Activated CD4-positive, alpha-beta T cell treated with anti-CD3 and anti-CD28 coated beads, Interleukin-2, amount 50 U/mL, for 24 hours (primary cell): ENCODE measurements at places on chromosomes 12 and 14.

- DNase-seq, result no peak
Observed at GRCh38 chr12:97595426-97595831, 132.8 kb downstream of the RMST start.

- DNase-seq, result no peak
Observed at GRCh38 chr12:117030187-117030900, 68.9 kb downstream of the TESC start.

DNA sequence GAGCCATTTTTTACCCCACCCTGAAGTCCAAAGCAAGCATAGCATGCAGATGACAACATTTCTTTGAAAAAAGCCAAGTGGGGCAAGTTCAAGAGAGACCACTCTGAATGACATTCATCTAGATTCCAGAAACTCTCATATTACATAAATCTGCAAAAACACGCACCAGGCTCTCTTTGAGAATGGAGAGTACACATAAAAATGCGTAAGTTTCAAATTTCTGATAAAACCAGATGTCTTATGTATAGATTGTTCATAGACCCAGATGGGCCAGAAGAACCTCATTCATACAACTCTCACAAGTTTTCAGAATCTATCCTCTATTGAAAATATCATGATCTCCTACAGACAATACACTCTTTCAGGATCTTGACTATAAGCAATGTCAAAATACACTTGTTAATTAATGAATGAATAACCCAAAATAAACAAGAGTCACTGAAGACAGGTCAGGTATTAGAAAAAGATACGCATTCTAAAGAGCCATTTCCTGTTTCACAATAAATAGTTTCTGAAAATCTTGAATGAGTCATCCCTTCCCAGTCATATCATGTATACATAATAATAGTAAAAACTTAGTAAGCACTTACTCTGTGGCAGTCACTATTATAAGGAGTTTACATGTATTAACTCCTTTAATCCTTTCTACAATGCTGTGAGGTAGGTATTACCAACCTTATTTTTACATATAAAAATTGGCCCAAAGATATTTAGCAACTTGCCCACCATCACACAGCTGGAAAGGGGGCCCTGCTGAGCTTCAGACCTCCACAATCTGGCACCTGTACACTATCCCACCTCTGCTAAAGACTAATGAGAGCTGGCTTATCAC, 72.0 kb downstream of the PPP2R5E start:
- no peak for DNase-seq

DNA sequence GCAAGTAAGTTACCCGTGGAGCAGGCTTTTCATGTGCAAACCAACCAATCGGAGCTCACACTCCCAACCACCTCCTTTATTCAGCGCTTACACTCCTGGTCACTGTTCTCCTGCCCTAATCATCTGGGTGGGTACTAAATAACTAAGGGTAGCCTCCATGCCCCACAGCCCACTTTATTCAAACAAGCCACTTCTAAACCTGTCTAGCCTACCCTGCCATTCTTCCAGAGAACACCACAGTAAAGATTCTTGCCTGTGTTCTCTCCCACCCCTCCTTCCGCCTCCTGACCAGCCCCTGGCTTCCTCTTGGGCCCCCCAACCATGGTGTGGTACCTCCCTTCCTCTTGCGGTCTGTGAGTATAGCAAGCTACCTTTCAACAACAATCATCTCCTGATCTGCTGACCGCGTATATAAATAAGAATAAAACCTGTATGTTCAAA, 581.9 kb downstream of the VRK1 start:
- DNase-seq, result no peak

GRCh38 chr14:34036319-34036766, 85.5 kb upstream of the EGLN3 start:
- no peak for DNase-seq

DNA sequence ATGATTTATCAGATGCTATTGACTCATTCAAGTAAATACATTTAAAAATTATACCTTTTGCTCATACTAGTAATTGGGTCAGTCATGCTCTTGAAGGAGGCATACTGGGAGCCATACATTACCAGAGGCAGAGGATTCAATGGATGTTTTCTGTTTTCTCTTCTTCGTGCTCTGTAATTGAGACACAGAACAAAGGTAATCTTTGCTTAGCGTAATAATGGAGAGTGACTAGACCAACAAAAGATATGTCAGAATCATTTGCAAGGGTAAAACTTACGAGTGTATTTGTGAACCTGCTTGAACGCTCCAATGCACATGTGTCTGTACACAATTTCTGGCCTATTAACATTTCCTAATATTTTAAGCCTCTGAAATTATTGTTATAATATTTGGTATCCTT, 296.4 kb downstream of the FOXG1 start:
- no peak for DNase-seq

DNA sequence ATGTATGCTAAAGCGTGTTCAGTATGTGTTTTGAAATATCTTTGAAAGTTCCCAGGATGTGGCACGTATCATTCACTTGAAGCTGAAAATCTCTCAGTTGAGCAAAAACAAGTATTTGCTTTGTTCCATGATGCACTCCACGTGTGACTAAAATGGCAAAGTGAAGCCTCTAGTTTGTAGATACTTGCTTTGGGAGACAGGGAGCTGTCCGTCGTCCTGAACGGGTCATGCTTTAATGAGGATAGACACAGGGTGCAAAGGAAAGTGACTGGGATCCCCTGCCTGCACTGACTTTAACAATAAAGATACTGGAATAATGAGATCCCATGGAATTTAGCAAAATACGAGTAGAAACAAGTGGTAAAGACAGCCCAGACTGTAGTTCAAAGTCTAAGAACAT, 991.4 kb downstream of the NRXN3 start:
- DNase-seq, result no peak

DNA sequence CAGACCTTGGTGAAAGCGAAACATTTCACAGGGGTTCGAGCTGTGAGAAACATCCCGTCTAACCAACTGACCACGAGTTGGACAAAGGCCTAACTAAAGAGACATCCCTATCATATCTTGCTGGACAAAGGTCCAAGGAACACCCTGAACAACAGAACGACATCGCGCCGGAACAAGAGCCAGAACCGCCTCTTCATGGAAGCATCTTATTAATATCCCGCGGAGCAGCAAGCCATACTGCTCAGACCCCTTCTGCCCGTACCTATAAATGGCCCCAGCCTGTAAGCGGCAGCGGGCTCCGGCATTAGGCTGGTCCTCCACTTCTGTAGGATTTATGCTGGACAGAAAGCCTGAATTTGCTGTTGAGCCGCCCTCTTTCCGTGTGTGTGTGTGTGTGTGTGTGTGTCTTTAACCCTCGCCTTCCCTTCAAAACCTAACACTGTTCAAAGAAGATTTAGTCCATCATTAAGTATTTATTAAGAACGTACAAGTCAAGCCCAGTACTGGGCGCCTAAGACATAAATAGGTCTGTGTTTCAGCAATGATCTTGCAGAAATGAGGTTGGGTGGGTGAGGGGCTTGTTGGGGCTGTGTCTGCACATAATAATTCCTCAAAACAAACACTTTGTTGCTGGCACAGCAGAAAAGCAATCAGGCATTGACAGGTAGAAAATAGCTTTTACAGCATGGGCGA, 1.9 kb downstream of the SLC6A15 start:
- DNase-seq, result no peak

DNA sequence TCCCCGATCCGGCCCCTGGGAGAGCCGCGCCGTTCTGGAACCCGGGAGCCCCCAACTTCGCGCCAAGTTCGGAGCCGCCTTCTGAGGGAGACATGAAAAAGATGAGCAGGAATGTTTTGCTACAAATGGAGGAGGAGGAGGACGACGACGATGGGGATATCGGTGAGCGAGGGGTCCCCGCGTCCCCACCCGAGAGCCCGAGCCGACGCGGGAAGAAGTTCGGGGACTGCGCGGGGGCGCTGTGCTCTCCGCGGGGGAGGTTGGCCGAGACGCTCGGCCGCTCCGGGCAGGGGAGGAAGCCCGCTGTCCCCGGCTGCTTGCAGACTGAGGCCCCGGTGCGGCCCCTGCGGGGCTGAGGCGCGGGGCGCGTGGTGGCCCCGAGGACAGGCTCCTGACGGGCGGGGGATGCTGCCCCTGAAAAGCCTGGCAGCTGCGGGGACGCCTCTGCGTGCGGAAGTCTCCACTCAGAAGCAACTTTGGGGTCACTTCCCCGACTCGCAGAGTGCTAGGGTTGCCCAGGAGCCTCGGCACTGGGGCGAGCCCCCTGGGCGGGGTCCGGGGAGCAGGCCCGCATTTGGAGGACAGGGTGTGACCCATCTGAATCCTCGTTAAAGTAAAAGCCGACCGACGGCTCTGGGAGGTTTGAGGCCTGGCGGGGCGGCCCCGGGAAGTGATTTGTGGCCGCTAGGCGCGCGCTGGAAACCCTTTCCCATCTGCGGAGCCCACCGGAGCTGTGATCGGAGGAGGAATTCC, 511 bp downstream of the ANO6 start:
- peak; percentile 15 for DNase-seq

- no peak for DNase-seq
Observed at GRCh38 chr12:92988622-92989130, 59.6 kb upstream of the EEA1 start.

DNA sequence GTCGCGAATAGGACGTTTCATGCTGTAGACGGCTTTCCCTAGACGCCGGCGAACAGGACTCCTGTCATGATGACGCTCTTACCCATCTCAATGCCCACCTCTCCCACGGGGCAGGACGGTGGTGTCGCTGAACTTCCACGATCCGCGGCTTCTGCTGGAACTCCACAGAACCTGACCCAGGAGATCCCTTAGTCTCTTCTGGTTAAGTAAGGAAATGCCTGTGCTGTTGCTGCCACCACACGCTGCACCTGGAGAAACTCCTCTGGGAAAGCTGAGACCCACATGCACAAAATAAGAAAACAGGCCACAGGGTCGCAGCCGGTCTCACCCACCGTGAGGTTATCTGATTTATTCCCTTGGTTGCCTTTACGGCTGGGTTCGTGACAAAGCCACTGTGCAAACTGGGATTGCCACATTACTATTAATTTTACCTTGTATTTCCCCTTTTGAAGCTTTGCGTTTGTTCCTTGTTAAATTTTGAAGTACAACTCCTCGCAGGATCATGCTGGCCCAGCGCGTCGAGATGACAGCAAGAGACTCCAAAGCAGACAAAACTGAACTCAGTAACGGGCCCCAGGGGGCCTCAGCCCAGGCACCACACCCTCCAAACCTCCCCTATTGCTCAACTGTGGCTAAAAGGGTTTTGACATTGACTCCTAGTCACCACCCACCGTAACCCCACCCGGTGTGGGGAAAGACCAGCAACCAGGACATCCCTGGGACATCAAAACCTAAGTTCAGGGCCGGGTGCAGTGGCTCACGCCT, 9.2 kb upstream of the MMP17 start:
- DNase-seq, result no peak

DNA sequence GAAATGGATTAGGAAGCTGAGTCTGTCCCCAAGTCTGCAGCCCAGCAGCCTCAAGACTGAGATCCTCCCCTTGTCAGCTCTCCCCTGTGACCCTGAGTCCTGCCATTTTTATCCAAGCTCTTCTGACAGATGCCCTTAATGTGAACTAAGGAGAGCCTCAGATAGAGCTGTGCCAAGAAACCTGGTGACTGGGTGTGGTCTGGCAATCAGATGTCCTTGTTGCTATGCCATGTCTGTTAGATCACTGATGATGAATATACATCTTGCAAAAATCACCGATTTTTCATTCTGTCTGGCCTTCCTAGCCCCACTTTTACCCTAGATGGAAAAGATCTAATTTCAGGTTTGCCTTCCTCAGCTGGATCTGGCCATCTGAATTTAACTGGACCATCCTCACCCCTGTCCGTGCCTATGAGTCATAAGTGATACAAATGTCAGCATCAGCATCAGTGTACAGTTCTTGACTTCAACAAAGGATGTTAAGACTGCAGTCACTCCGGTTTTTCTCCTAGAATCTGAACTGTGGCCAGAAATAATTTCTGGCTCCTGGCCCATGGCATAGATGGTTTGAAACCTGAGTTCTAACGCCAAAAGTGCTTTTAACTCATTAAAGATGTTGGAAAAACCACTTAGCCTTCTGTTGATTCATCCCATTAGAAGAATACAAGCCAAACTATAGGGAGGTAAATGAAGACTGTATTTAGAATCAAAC, 61.2 kb upstream of the GRIP1 start:
- DNase-seq, result no peak

GRCh38 chr14:69354383-69355153, 43.5 kb downstream of the ERH start:
- peak; percentile 42 for DNase-seq

- no peak for DNase-seq
Observed at GRCh38 chr12:29694002-29694401, 89.7 kb downstream of the TMTC1 start.

- no peak for DNase-seq
Observed at GRCh38 chr14:55434805-55435174, 5.6 kb downstream of the TBPL2 start.

- no peak for DNase-seq
Observed at GRCh38 chr14:54975856-54976255, 51.0 kb downstream of the WDHD1 start.

GRCh38 chr12:30997685-30998440, 71.3 kb downstream of the TSPAN11 start:
- DNase-seq, result no peak

DNA sequence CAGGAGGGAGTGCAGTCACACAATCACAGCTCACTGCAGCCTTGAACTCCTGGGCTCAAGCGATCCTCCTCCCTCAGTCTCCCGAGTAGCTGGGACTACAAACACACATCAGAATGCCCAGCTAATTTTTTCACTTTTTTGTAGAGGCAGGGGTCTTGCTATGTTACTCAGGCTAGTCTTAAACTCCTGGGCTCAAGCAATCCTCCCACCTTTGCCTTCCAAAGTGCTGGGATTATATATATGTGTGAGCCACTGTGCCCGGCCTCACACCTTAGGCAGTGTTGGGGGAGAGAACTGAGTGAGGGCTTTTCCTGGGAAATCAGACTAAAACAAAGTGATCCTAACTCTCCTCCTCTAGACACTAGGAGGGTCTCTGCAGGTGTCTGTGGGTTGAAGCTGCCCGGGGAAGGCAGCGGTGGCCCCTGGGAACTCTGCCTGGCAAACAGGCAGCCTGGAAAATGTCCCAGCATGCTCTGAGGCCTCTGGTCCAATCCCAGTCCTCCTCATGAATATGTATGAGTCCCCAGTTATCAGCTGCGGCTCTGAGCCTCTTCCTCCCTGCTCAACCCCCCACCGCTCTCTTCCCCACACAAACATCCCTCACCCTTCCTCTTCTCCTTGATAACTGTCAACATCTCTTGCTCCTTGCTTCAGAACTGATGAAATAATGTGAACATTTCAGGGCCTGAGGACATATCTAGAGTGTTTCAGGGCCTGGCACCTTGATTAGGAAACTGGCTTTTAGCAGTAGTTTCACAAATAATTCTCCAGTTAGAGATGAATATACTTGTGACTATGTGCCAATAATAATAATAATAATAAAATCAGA, 7.9 kb upstream of the NAA25 start:
- DNase-seq, result no peak

DNA sequence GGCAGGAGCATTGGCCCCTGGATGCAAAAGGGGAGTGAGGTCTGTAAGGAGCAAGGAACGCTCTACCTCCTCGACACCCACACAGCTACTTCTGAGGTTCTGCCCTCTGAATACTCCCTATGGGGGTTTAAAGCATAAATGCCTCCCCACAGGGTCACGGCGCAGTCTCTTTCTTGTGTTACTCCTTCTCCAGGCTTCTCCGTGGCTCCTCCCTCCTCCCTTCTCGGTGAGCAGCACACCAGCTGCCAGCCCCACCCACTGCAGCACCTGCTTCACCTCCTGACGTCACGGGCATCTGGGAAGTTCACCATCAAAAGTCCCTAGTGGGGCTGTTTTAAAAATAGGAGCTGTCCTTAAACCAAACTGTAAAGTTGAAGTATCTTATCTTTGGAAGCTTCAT, 67.3 kb downstream of the SPTB start:
- DNase-seq, result no peak

- no peak for DNase-seq
Observed at GRCh38 chr12:96083020-96083719, 47.8 kb upstream of the LTA4H start.

- no peak for DNase-seq
Observed at GRCh38 chr12:76720068-76720467, 43.8 kb upstream of the ZDHHC17 start.
